ENCODE measurements at places on chromosomes 5 and 9. TPM values are rescaled to one million over a fixed set of nuclear protein-coding genes. Genes with fewer than 3 reads are reported as not detected.

DNA sequence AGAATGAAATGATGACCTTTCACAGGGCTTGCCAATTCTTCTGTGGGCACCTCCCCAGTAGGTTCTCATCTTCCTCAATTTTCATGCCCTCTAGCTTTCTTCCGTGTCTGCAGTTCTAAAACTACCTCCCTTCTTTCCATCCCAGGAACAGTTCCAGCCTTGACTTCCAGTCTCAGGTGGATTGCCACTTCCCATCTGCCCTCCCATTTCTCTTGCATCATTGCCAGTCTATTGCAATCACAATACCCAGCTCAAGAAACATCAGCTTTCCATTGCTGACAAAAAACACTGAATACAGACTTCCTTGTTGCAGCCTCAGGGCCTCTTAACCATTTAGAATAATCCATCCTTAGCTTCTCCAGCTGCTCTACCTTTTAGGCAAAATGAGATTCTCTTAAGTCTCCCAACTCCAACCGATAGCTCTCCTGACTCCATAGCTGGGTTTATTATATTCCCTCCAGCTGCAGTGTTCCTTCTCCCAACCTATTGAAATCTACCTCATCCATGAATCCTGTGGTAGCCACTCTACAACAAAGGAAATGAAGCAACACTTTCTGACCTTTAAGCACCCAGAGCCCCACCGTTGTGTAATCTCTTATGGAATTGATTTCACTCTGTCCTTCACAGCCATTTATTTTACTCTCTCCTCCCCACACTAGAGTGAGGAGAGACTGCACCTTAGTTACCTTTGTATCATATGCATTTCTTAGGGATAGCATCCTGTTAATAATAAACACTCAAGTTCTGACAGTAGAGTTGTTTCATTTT is 75.6 kb upstream of the PCA3 start:
- no peaks in the 10 kb centered on the region for H3K36me3 ChIP-seq
- H3K4me1 ChIP-seq: no peaks in the 10 kb centered on the region
- H3K27me3 ChIP-seq: no peaks in the 10 kb centered on the region
- no peak overlapping the region for H3K4me3 ChIP-seq

- H3K4me1 ChIP-seq: no peaks in the 10 kb centered on the region
- no peaks in the 10 kb centered on the region for H3K36me3 ChIP-seq
- DNase-seq: no peak
- H3K4me3 ChIP-seq: no peak overlapping the region
Observed at GRCh38 chr9:98873526-98873925, 66.1 kb downstream of the GALNT12 start.

DNA sequence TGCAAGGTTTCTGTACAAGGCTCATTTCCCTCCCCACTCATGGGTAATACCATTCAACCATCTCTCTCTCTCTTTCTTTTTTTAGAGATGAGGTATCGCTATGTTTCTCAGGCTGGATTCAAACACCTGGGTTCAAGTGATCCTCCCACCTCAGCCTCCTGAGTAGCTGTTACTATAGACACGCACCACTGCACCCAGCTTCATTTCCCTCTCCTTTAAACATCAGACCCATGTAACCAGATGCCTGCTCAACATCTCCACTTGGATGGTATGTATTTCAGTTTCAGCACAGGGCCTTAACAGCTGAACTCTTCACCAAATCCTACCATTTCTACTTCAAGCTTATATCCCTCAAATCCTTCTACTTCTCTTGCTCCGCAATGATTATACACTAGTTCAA is 117.4 kb downstream of the SSBP2 start:
- H3K4me1 ChIP-seq: peaks cover 2% of the 10 kb centered on the region
- no peak overlapping the region for H3K4me3 ChIP-seq
- DNase-seq: no peak
- H3K27me3 ChIP-seq: no peaks in the 10 kb centered on the region
- no peaks in the 10 kb centered on the region for H3K36me3 ChIP-seq

- H3K27me3 ChIP-seq: no peaks in the 10 kb centered on the region
- no peak overlapping the region for H3K27ac ChIP-seq
- H3K4me3 ChIP-seq: no peak overlapping the region
- H3K4me1 ChIP-seq: no peaks in the 10 kb centered on the region
Observed at GRCh38 chr9:87668722-87669121, 57.2 kb upstream of the CTSL start.

GRCh38 chr9:15135164-15135792 is 171.7 kb downstream of the TTC39B start:
- no peaks in the 10 kb centered on the region for H3K36me3 ChIP-seq
- peaks cover 10% of the 10 kb centered on the region for H3K4me1 ChIP-seq
- H3K4me3 ChIP-seq: peak overlapping the region; percentile 24
- no peaks in the 10 kb centered on the region for H3K27me3 ChIP-seq

DNA sequence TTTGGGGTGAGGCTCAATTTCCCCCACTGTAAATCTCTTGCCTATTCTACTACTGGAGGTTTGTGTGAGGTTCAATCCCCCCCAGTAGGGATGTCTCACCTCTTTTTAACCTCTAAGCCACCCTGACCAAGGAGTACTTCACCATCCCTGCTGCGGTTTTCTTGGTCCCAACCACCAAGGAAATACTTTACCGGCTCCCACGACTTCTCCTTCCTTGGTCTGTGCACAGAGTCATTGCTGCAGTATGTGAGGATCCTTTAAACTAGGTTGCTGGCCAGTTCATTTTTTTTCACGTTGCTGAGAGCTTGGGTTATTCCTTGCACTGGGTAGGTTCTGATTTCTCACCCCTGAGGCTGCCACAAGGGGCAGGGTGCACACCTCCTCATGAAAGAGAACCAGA is 22.5 kb upstream of the HMGCS1 start:
- H3K36me3 ChIP-seq: no peaks in the 10 kb centered on the region
- no peak overlapping the region for H3K27ac ChIP-seq
- DNase-seq: no peak
- H3K27me3 ChIP-seq: no peaks in the 10 kb centered on the region

- H3K4me3 ChIP-seq: no peak overlapping the region
- H3K36me3 ChIP-seq: no peaks in the 10 kb centered on the region
- H3K27ac ChIP-seq: no peak overlapping the region
- H3K27me3 ChIP-seq: peaks cover 7% of the 10 kb centered on the region
- H3K4me1 ChIP-seq: peaks cover 6% of the 10 kb centered on the region
Observed at GRCh38 chr9:134263596-134263995, 62.7 kb upstream of the RXRA start.

HRCT1 gene
- 2.1 TPM for total RNA-seq
